Activated CD8-positive, alpha-beta memory T cell treated with anti-CD3 and anti-CD28 coated beads for 1 hour (primary cell): ENCODE measurements at places on chromosomes 3 and 15.

DNA sequence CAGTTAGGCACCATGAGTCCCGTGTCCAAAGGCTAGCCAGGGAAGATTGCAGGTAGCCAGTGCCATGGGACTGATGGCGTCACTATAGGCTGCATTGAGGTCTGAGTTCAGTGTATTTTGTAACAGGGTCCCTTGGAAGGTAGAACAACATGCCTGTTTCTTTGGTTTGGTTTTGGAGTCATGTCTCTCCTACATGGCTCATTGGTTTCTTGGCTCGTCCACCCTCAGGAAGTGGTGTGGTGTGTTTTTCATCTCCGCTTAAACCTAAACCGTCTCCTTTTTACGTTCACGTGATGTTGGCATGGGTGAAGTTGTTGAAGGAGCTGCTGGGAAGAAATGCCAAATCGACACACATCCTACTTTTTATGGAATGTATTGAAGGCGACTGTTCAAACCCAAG, 71.6 kb downstream of the FLNB start:
- DNase-seq, result no peak

DNA sequence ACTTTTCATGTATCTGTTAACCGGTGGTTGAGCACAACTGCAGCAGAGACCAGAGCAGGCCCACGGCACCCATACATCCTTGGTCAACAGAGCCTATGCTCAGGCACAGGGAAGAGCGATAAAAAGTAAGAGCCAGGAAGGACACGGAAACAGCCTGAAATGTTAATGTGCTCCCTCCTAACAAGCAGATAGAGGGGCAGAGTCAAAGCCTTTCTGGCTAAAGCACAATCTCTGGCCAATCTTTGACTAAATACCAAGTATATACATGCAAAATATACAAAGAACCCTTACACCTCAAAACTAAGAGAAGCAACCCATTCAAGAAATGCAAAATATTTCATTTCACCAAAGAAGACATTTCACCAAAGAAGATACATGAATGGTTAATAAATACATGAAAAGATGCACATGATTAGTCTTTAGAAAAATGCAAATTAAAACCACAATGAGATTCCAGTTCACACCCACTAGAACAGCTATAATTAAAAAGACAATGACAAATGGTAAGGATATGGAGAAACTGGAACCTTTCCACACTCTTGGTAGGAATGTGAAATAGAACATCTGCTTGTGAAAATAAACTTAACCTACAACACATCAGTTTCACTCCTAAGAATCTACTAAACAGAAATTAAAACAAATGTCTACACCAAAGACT, 88.0 kb downstream of the OSBPL10 start:
- no peak for DNase-seq

- DNase-seq, result no peak
These were observed 33.9 kb downstream of the RARB start for GRCh38 chr3:25461946-25462345.

DNA sequence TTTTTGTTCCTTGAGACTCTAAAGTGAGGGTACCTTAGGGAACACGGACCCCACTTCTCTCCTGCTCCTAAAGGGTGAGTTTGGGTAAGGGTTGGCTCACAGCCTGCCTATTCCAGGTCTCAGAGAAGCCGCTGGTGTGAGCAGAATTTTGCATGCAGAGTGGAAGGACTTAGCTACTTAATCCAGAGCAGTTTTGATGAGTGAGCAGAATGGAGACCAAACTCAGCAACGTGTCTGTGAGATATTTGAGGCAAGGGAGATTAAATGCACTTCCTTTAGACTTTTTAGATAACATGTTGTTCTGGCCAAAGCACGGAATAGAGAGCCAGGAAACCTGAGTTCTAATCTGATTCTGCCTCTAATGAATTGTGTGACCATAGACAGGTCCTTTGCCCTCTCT, 5.1 kb downstream of the SLC24A1 start:
- DNase-seq, result no peak

DNA sequence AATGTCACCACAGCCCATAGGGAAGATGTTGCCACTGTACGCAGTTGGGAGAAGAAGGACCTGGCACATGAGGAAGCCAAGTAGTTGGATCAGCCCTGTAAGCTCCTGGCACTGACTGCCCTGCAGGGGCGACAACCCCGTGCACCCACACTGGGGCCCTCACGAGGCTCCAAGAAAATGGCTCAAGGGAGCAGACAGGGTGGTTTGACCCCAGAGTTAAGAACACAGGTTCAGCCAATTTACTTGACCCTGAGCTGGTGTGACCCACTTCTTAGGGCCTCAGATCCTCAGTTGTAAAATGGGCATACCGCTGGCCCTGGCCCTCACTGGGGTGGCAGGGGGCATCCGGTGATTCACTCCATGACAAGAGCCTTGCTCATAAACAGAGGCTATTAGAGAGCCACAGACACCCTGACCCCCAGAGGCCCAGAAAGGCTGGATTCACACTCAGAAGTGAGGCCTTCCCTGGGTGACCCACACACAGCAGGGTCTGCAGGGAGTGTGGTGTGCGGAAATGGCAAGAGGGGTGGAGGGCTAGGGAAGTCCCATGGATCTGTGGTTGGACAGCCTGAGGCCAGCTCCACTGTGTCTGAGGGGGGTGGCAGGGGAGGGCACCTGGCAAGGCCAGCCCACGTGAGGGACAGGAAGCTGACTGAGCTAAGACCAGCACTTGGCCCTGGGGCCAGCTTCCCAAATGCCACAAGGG, 1.7 kb upstream of the HHATL start:
- no peak for DNase-seq

DNA sequence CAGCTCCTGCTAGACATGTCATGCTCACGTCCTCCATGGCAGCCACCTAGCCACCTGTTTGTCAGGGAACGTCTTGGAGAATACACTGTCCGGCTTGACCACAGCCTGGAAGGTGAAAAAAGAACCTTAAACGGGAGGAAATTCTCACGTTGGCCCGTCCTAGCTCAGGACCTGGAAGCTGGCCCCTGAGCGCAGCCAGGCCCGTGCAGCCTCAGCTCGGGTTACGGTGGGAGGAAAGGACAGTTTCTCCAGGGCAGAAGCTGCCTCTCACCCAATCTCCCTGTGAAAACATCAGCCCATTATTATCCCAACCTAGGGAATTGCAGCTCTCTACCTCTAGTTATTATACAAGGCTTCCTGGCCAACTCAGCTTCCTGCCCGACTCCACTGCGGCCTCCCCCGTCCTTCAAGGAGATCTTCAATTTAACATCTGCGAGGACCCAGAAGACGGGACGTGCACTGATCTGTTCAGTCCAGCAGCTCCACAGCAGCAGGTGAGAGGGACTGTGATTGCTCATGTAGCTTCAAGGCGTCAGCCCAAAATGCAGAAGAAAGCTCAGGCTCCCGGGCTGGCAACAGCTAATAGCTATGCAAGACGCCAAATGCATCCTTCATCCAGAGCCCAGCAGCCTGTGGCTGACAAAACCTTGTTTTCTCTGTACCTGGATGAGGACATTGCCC, 84.7 kb downstream of the ADAMTS17 start:
- DNase-seq, result no peak

GRCh38 chr3:163071713-163072112, 1575.1 kb downstream of the OTOL1 start:
- DNase-seq, result no peak

- no peak for DNase-seq
These were observed 40.9 kb downstream of the UACA start for GRCh38 chr15:70722266-70723121.

- no peak for DNase-seq
These were observed 134.1 kb downstream of the LRRK1 start for GRCh38 chr15:101053261-101053660.
